ELR (cell line): ENCODE measurements at places on chromosomes 7 and 10.

- DNase-seq: no peak
Measured at GRCh38 chr7:40324914-40325313, 190.1 kb downstream of the SUGCT start.

DNA sequence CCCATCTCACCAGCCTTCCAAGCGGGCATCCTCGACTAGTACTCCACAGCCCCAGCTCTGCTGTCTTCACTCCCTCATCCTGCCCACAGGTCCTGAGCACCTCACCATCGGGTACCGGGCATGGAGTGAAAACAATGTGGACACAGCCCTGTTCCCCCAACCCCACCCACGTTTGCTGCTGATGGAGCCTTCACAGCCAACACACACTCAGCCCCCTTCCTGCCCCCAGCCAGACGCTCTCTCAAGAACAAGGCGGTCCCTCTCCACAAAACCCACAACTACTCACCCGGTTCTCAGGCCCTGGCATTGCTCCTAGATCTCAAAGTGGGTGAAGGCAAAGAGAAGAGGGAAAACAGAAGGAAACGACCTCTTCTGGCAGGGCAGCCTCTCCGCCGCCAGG, 56.1 kb downstream of the SLIT1 start:
- no peak for DNase-seq

DNA sequence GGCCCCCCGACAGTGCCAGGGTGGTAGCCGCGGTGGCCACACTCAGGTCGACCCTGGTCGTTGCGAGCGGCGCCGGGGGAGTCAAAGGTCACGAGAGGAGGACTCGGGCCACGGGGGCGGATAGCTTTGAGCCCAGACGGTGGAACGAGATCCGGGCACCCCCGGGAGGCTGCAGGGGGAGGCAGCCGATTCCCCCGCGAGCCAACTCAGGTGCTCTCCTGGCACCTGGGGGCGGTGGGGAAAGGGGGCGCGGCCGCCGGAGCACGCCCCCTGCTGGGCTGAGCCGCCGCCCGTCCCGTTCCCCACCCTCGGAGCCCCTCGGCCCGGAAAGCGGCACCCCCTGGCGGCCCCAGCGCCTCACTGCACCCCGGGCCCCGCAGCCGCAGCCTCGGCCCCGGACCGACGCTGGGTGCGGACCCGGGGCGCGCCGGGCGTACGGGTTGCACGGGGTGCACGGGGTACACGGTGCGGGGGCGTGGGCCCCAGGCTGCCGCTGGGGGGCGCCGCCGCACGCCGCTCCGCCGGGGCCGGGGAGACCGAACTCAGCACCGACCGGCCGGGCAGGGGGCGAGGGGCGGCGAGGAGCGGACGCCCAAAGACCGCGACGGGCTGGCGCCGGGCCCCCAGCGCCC, 521 bp upstream of the NYAP1 start:
- peak; percentile 60 for DNase-seq

DNA sequence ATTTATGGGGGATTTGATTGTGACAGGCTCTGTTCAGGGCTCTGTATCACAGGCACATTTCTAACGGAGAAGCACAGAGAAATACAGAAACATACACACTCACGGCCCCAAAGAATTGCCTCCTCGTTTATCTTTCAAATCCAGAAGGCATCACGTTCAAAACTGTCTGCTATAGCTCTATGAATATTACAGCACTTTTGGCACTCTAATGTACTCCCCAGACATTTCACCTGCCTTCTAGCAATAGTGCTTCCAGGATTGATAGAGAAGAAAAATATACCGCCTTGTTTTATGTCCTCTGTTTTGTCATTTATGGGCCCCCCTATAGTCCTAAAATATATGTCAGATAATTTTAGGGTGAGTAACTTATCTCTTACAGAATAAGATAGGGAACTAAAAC, 947.5 kb downstream of the ANKRD7 start:
- DNase-seq: no peak

GRCh38 chr7:123865517-123866117, 20.6 kb downstream of the HYAL4 start:
- peak; percentile 63 for DNase-seq

DNA sequence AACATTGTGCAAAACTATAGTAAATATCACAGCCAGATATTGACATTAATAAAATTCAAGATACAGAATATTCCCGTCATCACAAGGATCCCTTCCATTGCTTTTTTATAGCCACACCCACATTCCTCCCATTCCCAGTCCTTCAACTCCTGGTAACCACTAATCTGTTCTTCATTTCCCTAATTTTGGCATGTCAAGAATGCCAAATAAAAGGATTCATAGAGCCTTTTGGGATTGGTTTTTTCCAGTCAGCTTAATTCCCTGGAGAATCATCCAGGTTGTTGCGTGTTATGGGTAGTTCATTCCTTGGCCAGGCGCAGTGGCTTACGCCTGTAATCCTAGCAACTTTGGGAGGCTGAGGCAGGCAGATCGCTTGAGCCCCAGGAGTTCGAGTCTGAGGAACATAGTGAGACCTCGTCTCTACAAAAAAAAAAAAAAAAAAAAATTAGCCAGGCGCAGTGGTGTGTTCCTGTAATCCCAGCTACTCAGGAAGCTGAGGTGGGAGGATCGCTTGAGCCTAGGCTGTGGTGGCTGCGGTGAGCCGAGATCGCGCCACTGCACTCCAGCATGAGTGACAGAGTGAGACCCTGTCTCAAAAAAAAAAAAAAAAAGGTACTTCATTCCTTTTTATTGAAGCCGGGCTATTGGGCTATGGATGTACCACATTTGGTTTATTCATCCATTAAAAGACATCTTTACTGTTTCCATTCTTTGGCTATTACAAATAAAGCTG, 2.7 kb downstream of the OGDH start:
- no peak for DNase-seq

GRCh38 chr7:36025190-36025589, 127.9 kb upstream of the EEPD1 start:
- DNase-seq: no peak

GRCh38 chr10:42933448-42934340, 143.2 kb upstream of the RET start:
- DNase-seq: no peak

DNA sequence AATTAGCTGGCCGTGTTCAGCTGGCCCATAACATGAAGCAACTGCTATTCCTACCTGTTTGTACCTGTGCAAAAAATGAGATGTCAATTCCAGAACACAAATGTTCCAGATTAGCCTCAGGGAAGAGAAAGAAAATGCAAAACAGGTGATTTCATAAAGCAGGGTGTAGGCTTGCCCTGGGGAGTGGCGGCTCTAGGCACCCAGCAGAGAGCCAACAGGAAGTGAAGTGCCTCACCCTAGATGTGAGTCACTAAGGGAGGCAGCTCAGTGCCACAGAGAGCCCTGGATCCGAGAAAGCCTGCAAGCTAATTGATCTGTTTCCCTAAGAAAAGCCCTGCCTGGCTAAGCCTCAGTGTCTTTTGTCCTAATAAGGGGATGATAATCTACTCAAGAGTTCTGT, 240.0 kb downstream of the ARHGAP21 start:
- DNase-seq: peak; percentile 89

DNA sequence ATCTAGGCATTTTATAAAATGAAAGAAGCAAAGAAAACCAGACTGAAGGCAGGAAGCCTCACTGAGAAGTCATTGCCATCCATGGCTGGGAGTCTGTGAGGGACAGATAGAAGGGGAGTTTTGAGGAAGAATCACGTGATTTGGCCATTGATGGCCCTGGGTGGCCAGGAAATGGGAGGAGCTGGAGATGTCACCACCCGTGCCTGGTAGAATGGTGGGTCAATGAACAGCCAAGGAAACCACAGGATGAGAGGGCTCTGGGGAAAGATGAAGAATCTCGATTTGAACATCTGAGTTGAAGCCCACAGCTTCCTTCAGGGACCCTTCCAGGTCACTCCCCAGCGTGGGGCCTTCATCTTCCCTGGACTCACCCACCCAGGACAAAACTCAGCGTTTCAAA, 103.3 kb upstream of the CHST15 start:
- DNase-seq: no peak

DNA sequence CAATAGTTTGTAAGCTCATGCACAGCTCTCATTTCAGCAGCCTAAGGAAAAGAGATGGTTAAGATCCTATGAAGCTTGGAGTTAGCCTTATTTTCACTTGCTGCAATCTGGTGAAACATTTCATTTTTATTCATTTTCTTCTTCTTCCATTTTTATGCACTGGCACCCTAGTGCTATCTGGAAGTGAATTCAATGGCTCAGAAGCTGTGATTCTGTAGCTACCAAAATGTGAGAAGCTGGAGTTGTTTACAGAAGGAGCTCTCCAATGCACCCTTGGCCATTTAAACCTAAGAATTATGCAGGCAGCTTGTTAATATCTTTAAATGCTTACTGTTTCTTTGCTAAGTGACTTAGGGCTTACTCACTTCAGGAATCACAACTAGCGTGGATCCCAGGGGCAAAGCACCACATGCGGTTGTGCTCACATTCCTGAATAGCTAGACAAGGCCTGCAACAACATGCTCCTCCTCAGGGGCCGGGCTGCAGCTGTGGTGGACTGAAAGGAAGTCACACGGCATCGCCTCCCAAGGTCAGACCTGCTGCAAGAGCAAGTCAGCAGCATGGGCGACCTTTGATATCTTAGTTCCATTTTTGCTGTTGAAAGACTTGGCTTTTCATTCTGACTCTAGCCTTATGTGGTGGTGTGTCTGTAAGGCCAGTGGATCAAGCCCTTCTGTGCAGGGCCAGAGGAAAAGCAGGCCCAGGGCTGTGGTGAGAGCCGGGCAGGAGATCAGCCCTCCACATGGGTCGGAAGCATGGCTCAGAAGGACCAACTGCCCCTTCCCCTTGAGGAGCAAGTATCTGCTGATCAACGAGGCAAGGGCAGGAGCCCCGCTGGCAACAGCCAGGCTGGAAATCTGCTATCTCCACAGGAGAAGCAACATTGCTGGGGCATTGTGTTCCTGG, 91.9 kb upstream of the MBL2 start:
- peak; percentile 84 for DNase-seq

DNA sequence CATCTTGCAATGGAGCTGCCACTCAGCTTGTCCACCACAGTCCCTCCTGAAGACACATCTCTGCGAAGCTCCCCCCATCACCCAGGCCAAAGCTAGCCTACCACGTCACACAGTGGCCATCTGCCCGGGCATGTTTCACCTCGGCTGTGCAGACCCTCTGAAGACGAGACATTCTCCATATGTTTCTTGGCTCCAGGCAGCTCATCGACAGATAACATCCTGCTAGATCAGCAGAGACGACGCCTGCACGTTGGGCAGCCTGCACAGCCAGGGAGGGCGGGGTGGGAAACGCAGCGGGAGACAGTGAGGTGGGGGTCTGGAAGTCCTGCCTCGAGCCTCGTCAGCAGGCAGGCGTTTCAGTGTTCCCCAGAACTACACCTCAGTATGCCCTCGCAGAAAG, 53.0 kb downstream of the PTPRN2 start:
- DNase-seq: no peak

GRCh38 chr7:360454-361100, 70.6 kb downstream of the FOXL3 start:
- no peak for DNase-seq

DNA sequence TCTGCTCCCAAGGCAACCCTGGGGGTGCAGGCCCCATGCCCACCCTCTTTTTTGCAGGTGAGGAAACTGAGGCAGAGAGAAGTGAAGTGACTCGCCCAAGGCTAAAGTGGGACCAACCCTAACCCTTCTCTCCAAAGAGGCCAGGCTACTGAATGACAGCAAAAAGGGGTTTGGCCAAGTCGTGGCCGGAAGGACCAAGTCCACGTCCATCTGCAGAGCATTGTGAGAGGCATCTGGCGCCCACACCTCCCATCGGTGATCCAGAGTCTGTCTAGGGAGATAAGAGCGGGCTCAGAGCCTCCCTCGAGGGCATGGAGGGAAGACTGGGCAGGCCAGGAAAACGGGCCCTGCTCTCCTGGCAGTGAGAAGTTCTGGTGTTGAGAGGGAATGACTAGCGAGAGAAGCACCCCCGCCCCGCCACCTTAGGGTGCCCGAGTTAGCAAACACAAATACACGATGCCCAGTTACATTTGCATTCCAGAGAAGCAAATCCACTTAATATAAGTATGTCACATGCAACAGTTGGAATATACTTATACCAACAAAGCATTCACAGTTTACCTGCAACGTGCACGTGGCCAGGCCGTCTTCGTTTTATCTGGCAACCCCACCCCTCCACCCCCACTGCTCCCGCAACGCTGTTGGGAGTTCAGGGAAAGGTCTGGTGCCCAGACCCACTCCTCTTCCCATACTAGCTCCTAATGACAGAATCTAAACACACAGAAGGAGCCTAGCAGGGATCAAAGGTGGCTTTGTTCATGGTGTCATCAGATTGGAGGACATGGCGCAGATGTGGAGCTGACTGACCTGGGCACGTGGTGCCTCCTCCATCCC, 124.9 kb downstream of the OAT start:
- no peak for DNase-seq

DNA sequence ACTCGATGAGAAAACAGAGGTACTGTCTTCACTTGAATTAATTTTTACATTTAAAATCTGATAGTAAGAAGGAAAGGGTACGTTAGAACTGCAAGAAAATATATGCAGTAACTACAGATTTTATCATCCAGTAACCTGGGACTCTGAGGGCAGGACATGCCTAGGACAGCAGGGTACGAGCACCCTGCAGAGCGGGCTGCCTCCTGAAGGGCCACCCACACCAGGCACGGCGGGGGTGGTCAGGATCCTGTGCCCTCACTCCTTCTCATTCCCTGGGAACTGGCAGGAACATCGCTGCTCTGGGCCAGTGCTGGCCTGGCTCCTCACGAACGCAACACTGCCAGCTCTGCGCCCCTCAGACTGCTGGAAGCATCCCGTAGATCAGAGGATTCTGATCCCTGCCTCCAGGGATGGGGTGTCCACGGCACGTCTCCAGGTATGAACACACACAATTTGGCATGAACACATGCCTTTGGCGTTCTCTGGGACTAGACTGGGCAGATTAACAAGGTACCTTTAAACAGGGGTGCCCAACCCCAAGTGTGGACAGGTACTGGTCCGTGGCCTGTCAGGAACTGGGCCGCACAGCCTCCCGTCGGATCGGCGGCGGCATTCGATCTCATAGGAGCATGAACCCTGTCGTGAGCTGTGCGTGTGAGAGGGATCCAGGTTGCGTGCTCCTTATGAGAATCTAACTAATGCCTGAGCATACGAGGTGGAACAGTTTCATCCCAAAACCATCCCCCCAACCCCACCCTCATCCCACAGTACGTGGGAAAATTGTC, 99.3 kb upstream of the FAM20C start:
- DNase-seq: no peak

- DNase-seq: no peak
Measured at GRCh38 chr7:121406944-121407343, 10.8 kb upstream of the FAM3C start.

- no peak for DNase-seq
Measured at GRCh38 chr7:272631-273030, 17.3 kb upstream of the FOXL3 start.

DNA sequence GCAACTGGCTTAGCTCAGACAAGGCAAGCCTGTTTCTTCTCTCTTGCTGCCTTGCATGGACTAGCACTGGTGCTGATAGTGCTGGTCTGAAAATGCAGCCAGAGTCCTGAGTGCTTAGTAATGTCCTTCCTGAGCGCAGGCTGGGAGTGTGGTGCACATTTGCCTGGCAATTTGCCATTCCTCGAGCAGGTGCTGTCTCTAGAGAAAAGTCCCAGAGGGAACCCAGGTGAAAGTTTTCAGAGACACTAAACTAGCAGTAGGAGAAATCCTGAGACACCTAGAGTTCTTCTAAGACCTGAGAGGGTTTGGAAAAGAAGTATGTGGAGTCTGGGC, 1.9 kb downstream of the SFTPD start:
- DNase-seq: no peak
